ENCODE measurements at places on chromosomes 6 and 20.
A peak's percentile ranks its signal among the peaks of the same experiment; 100 is the strongest.

DNA sequence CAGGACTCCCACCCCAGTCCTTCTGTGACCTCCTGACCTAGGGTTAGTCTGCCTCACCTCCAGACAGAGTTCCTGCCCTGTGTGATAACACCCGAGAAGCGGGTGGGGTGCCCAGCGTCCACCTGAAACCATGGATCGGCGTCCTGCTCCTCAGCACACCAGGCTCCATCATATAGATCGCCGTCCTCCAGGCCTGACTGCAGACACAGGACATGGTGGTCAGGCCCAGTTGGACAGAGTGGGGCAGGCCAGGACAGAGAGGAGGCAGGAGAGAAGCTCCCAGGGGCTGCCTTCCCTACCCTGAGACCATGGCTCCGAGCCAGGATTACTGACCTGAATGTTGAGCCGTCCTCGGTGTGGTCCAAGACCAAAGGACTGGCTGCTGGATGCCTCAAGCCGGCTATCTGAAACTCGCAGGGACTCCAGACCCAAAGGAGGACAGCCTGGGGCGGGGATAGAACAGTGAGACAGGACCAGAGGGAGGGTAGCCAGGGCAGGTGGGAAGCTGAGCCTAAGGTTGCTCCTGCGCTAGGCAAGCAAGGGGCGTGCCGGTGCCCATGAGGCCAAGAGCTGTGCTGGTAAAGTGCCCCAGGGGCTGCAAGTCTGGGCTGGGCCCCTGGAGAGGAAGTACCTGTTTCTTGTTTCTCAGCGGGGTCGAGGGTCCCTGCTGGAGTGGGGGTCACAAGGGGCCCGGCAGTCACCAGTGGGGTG is 2.2 kb downstream of the CPXM1 start:
- DNase-seq, result no peak

- no peak for DNase-seq
Observed at GRCh38 chr6:127868338-127868737, 32.5 kb downstream of the THEMIS start.

GRCh38 chr20:60921022-60921622 is 330.9 kb upstream of the CDH4 start:
- peak; percentile 68 for DNase-seq

DNA sequence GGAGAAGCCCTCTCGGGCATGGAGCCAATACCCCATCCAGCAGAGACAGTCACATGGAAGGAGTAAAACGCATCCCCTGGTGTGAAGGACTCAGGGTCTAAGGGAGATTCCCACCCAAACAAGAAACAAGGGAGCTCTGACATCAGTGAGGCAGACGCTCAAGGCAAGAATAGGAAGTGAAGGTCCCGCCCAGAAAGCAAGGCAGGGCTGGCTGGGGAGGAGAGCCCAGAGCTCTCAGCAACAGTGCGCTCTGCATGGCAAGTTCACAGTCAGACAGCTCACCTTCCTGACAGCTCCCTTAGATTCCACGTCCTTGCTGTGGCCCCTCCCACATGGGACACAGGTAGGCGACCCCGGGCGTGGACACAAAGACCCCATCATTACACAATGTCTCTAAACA is 85.6 kb downstream of the TTLL2 start:
- DNase-seq, result no peak

GRCh38 chr6:87099472-87099871 is 4.6 kb upstream of the CGA start:
- DNase-seq, result no peak
